ENCODE measurements at places on chromosomes 5 and 9.

DNA sequence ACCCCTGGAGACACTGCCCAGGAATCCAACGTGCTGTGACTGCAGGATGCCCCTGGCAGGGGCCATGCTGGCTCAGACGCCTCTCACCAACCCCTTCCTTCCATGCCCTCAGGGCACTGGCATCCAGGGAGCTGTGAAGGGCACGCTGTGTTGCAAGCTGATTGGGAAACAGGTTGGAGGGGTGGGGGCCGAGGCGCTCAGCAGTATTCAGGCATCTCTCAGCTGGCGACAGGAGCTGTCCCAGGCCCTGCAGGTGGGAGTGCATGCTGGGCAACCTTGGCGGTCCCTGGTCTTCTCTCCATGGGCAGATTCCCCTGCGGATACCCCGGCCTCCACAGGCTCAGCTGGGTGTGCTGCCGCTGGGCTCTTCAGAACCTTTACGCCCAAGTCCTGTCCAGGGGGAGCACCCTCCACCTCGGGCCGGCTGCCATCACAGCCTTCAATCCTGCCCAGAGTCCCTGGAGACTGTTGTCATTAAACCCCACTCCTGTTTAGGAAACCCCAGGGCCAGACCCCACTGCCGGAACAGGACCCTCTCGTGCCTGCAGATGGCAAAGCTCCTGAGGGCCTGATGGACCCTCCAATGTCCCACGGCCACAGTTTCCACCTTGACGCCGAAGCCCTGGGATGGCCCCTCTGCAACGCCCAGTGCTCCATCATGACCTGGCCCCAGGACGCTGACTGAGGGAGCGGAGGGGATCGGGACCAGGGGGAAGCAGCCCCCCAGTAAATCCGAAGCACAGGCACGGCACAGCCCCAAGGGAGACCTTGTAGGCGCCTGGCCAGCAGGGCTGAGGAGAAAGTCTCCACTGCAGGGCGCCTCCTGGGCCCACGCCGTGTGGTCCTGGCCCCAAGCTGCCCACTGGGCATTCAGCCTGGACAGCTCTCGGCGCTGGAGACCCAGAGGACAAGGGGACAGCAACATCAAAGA is 9.3 kb downstream of the TPPP start:
- no peak for DNase-seq

- DNase-seq: no peak
Measured at GRCh38 chr9:121499177-121499426, 542 bp downstream of the GGTA1 start.

DNA sequence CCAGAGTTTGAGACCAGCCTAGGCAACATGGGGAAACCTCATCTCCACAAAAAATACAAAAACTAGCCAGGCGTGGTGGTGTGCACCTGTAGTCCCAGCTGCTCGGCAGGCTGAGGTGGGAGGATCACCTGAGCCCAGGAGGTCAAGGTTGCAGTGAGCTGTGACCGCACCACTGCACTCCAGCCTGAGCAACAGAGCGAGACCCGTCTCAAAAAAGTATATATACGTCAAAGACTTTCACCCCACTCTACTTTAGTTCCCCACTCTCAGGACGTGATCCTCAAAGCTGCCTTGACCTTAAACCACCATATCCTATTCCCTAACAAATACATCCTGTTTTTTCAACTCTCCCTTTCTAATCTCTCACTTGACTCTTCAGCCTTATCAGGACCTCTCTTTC is 41.0 kb downstream of the PCDHGC5 start:
- no peak for DNase-seq

- no peak for DNase-seq
Measured at GRCh38 chr5:78331523-78332080, 28.8 kb upstream of the SCAMP1 start.

GRCh38 chr9:130891688-130892476 is 4.7 kb downstream of the QRFP start:
- DNase-seq: no peak

DNA sequence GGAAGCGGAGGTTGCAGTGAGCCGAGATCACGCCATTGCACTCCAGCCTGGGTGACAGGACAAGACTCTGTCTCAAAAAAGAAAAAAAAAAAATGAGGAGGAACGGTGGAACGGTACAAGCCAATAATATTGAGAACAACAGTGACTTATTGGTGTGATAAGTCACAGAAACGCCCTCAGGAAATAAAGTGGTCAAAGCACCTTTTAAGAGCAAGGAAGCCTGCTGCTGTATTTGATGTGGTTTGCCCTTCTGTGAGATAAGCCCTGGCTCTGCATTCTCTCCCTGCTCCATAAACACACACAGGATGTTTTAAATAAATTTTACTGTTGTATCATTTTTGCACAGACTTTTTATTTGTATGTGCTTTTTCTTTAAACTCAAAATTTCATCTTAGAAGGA is 269.9 kb upstream of the MSX2 start:
- no peak for DNase-seq

- DNase-seq: peak; percentile 51
Measured at GRCh38 chr5:8756498-8757084, 789.3 kb downstream of the SEMA5A start.

- no peak for DNase-seq
Measured at GRCh38 chr9:29297592-29297991, 1724.3 kb upstream of the C9orf72 start.

- no peak for DNase-seq
Measured at GRCh38 chr5:98308231-98308630, 465.2 kb upstream of the RGMB start.

GRCh38 chr9:107943901-107944300 is 454.3 kb upstream of the KLF4 start:
- no peak for DNase-seq

DNA sequence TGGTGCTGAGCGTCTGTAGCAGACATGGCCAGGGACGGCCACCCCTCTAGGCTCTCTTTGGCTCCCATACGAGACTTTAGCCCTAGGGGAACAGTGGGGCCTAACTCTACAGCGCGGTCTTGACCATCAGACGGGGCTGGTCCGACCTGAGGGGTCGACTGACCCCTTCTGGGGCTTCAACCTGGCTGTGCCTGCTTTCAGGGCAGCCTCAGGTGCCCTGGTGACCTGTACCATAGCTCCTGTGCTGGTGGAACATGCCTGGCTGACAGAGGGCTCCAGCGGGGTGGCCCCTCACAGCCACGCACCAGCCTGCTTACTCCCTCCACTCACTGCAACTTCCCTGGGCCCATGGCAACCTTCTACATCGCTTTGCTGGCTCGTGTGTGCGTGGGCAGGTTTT is 423.4 kb upstream of the SEMA6A start:
- no peak for DNase-seq

- DNase-seq: no peak
Measured at GRCh38 chr5:126195410-126196100, 227.7 kb upstream of the GRAMD2B start.

DNA sequence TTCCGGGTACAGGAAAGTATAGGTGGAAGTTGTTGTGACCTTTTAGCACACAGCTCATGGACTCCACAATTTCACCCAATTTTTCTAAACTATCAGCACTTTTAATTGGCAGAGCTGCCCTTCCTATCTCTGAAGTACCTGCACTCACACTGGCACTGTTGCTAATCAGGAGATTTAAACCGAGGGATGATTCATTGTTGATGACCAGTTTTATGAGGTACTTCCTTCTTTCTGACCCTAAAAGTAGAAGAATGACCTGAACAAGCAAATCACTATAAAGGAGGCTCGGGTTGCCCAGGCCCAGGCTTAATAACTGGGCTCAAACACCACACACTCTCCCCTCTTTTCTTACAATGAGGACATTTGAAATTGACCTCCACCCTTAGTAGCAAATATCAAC is 105.9 kb downstream of the KCNN2 start:
- no peak for DNase-seq

DNA sequence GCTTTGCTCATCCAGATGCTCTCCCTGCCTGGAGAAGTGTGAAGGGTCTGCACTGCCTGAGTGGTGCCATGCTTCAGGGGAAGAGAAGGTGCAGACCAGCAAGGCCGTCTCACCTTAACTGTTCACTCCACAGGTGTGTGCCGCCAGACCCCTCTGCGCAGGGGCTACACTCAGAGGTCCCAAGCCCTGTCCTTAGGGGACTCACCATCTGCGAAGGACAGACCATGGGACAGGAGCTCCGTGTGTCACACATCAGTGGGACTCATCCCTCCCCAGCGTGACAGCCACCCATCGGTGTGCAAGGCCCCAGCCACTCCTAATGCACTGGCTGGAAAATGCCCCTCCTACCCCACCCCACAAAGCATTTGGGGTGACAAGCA is 142.9 kb downstream of the OLFM1 start:
- no peak for DNase-seq

- no peak for DNase-seq
Measured at GRCh38 chr5:13831351-13831750, 113.1 kb downstream of the DNAH5 start.

DNA sequence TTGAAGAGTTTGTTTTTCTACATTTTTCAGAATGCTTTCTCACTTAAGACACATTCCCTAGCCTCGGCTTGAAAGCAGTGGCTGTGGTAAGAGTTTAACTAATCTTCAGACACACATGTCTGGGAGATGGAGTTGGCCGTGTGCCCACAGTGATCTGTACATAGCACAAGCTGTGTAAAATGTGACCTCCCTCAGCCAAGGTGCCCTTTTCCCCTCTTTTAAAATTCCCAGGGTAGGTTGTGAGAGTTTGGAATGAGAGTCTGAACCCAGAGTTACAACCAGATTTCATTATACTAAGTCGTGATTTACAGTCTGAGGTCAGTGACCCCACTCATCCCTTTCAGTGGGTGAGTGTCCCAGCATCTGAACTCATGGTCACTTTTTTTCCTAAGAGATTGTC is 230.4 kb downstream of the DOCK8 start:
- no peak for DNase-seq

- no peak for DNase-seq
Measured at GRCh38 chr9:120385606-120386389, 194.2 kb downstream of the CDK5RAP2 start.

- no peak for DNase-seq
Measured at GRCh38 chr5:123142206-123142915, 53.3 kb downstream of the PRDM6 start.

- no peak for DNase-seq
Measured at GRCh38 chr5:2902186-2902585, 150.7 kb upstream of the IRX2 start.

GRCh38 chr9:129014608-129015007 is 13.5 kb downstream of the SH3GLB2 start:
- DNase-seq: no peak

- DNase-seq: no peak
Measured at GRCh38 chr5:1465966-1466471, 20.8 kb upstream of the SLC6A3 start.

GRCh38 chr5:1168796-1169195 is 32.6 kb upstream of the SLC6A19 start:
- DNase-seq: peak; percentile 74

DNA sequence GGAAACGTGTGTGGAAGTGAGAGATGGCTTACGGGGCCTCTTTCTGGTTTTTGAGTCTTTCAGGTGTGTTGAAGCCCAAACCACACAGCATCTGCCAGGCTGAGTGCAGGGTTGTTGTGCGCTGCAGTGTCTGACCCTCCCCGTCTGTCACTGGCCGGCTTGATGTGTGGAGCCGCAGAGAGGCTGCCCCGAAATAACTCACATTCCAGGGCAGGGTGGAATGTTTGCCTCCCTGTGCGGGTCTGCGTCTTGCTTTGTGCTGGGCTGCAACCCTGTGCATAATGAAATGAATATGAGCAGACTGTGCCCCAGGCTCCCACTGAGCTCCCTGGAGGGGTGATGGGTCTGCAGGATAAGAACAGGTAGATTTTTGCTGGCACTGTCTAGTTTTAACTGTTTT is 9.9 kb upstream of the PLEKHG4B start:
- DNase-seq: no peak

All from NCI-H2107 (cell line).